Common myeloid progenitor, CD34-positive (primary cell): ENCODE measurements at places on chromosomes 5 and 9.

- DNase-seq: no peak
These were observed 134.7 kb upstream of the PTPN3 start for GRCh38 chr9:109632817-109633216.

GRCh38 chr9:37964740-37965081, 60.8 kb upstream of the SLC25A51 start:
- DNase-seq: no peak

- DNase-seq: no peak
These were observed 128.9 kb upstream of the IL12B start for GRCh38 chr5:159459132-159459627.

DNA sequence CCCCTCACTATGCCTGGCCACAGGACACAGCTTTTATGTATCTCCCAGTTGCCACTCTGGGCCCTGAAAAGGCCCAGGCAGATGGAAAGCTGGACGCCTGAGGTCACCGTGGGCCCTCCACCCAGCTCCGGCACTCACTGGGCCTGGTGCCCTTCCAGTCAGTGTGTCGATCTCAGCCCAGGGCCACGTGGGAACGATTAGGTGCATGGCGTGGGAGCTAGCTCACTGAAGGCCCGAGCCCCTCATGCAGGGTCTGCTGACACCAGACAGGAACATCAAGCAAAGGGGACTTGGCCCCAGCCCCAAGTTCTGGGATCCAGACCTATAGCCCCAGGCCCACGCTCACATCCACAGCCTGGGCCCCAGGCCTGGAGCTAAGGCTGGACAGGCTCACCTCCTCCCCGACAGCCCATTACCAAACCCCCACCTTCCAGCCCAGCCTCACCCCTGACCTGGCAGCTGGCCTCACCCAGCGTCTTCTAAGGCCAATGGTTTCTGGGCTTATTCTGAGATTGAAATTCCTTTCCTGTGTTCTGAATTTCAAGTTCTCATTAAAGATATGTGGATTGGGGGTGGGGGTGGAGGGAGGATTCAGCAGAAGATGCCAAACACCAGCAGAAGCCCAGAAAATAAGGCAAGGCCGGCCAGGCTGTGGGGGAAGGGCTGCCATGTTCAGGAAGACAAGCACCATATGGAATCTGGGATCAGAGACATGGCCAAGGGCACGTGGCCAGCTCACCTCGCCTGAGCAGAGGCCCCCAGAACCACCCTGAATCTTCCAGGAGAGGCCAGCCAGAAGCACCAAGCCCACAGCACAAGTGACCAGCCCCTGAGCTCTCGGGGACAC, 74.5 kb downstream of the ADAMTS2 start:
- no peak for DNase-seq

GRCh38 chr5:176180781-176181180, 57.4 kb upstream of the SIMC1 start:
- no peak for DNase-seq

DNA sequence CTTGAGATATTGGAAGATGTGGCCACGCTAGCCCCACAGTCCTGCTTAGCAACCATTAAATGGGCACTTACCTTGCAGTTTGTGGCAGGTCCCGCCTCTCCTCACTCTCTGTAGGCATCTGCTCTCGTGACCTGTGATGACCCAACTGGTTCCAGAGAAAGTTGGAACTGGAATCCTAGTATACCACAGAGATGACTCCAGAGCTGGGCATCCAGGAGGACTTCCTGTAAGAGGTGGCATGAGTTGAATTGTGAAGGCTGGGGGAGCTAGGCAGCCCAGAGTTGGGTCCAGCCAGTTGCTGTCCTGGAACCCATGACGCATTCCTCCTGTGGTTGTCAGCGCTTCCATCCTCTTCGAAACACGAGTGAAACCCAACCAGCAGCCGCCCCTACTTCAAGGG, 1.6 kb upstream of the ADAMTS2 start:
- no peak for DNase-seq

GRCh38 chr9:113953531-113953930, 77.4 kb downstream of the ZNF618 start:
- DNase-seq: no peak

- no peak for DNase-seq
These were observed 197.5 kb downstream of the ARHGEF28 start for GRCh38 chr5:73823508-73823925.
